Activated T-cell treated with anti-CD3 and anti-CD28 coated beads for 48 hours (primary cell): ENCODE measurements at places on chromosomes 3 and 15.

DNA sequence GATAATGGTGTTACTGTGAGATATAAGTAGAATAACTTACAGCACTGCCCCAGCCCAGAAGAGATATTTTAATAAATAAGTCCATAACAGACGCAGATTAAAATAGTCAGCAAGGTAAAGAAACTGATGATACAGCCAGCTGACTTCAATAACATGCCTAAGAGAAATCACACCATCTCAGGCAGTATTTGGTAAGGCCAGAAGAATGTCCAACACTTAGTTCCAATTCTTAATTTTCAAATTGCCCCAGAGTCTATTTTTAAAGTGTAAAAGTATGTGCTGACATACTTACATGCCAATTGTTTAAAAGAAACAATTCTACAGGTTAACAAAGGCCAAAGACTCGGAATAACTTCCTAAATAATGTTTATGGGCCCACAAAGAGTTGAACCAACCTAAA, 1.6 kb downstream of the GNB4 start:
- no peak for DNase-seq

GRCh38 chr3:151145713-151146070, 57.3 kb downstream of the GPR171 start:
- no peak for DNase-seq

DNA sequence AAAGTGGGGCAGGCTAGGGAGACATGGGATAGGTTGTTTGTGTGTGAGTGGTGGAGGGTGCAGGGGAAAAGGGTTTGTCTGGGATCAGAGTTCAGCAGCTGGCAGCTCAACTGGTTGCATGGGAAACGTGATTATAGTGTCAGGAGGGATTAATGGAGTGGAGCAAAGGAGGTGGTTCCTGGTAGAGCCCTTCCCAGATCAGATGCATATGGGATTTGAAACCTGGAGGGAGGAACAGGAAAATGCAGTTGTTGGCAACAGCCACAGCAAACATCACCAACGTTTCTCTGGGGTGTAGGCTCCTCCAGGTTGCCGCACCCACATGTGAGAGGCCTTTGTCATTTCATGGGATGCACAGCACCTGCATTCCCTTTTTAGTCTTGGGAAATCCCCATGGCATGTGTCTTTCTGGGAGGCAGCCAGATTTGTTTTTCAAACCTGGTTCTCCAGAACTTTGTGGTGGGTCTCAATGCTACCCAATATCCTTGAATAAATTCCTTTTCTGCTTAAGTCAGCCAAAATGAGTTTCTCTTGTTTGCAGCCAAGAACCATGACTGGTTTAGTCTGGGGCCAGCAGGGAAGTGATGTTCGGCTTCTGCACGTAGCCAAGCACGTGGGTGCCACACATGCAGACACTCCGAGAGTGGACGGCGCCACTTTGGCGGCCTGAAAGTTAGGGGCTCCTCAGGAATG, 61.3 kb downstream of the BDH1 start:
- DNase-seq, result no peak

DNA sequence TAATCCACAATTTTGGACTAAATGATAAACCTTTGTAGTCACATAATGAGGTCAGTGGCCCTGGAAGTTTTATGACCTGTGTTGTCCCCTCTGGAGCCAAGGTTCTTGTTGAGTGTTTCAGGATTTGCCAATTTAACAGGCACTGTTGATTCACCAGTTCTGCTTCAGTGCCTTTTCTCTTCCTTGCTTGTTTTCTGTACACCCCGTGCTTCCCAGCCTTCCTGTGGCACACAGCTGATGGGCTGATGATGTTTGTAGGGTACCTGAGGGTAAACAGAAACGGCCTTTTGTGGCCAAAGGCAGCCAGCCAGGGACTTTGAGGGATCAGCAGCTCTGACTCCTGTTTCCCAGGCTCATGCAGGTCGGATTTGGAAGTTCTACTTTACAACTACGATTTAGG, 13.3 kb downstream of the GYG1 start:
- no peak for DNase-seq

- DNase-seq, result no peak
Measured at GRCh38 chr3:83843716-83844115, 1115.1 kb upstream of the CADM2 start.

- no peak for DNase-seq
Measured at GRCh38 chr3:173938159-173938558, 540.6 kb downstream of the NLGN1 start.

- DNase-seq, result no peak
Measured at GRCh38 chr3:3798631-3799113, 559 bp upstream of the LRRN1 start.

DNA sequence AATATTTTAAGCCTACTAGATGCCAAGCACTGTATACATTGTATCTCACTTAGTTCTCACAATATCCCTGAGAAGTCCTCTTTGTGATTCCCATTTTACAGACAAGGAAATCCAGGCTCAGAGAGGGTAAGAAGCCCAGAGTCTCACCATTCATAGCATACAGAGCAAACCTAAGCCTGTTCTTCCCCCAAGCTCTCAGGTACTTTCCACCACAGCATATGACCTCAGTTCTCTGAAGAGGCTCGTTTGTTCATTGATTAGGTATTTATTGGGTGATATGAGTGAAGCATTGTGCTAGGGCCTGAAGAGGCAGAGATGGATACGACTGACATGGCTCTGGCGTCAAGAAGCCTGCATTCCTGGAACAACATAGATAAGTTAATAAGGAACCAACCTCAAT, 310.9 kb upstream of the UMPS start:
- DNase-seq, result no peak

DNA sequence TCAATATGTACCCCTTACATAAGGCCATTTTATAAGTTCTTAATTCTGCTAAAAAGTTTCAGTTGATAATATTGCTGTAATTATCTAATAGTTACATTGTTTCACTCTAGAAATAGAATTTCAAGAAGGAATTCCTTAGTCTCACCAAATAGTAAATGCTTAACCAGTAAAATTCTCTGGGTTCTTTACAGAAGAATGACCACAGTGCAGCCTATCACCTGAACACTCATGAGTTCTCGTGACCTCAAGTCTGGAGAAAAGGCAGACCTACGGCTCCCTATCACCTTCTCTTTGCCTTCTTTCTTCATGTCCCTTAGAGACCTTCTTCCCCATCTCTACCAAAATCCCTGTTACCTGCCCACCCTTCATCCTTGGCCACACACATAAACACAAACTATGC, 30.9 kb downstream of the CCDC191 start:
- no peak for DNase-seq
